Left hindlimb (tissue), 1 donor: ENCODE measurements at places on chromosomes 1 and 21.

- no peak for DNase-seq
Observed at GRCh38 chr1:229147072-229147471, 123.8 kb upstream of the RAB4A start.

DNA sequence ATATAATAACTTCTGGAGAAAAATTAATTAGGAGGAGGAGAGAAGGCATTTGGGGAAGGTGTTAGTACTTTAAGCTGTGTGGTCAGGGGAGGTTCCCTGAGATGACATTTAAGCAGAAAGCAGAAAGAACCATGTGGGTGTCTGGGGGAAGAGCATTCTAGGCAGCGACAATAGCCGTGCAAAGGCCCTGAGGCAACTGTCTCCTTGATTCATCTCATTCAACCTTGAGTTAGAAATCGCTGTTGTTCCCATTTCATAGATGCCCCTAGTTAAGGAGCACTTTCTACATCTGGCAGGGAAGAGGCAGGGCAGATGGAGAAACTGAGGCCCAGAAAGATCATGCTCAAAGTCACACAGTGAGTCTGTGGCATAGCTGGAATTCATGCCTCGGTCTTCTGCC is 108.6 kb upstream of the RUNX3 start:
- no peak for DNase-seq

- DNase-seq: no peak
Observed at GRCh38 chr1:178960482-178961240, 65.0 kb upstream of the FAM20B start.

- DNase-seq: no peak
Observed at GRCh38 chr1:214389734-214390133, 108.8 kb downstream of the SMYD2 start.

- peak; percentile 30 for DNase-seq
Observed at GRCh38 chr1:32877211-32878110, 6.7 kb upstream of the FNDC5 start.

GRCh38 chr1:168057921-168058320 is 78.8 kb downstream of the GPR161 start:
- DNase-seq: no peak

DNA sequence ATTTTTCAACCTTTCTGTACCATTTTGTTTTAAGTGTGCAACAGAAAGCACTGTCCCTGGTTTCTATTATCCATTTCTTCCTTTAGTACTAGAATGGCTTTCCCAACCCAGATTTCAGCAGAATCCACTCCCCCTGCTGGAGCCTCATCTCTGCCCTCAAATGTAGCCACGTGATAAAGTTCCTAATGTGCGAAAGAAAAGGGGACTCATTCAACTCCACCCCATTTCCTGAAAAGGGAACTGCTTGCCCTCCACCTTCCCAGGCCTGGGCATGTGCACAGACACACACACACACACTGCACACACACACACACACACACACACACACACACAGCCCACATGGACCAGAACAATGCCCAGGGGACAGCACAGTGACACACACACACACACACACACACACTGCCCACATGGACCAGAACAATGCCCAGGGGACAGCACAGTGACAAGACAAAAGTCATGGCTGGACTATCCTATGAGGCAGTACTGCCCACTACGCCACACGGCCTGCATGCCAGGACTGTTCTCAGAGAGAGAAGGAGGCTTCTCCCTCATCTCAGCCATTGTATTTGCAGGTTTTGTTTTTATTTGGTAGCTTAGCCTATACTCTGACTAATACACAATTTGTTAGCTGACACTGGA is 33.2 kb downstream of the PACC1 start:
- no peak for DNase-seq

DNA sequence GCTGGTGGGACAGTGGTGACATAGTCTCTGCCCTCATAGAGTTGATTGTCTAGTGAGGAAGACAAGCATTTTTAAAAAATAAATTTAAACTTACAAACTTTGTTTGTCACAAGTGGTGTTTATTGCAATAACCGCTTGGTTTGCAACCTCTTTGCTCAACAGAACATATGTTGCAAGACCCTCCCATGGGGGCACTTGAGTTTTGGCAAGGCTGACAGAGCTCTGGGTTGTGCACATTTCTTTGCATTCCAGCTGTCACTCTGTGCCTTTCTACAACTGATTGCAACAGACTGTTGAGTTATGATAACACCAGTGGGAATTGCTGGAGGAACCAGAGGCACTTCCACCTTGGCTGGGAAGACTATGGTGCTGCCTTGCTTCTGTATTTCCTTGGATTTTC is 58.4 kb downstream of the LAMC2 start:
- peak; percentile 71 for DNase-seq

GRCh38 chr1:18056545-18056944 is 51.1 kb upstream of the IGSF21 start:
- no peak for DNase-seq

DNA sequence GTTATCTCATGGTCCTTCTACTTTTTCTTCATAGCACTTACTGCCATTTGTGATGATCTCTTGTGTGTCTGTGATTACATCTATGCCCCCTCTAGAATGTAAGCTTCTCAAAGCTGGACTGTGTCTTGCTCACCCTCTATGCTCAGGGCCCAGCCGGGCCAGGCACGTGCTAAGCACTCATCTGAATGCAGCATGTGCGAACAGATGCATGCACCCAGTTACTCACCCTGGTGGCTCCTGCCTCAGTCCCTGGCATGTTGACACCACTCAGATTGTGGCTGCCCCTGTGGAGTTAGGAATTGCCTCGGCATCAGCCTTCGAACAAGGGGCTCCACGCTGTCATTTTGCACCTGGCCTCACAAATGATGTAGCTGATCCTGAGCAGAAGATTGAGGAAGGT is 19.6 kb upstream of the PABPC4 start:
- DNase-seq: no peak

DNA sequence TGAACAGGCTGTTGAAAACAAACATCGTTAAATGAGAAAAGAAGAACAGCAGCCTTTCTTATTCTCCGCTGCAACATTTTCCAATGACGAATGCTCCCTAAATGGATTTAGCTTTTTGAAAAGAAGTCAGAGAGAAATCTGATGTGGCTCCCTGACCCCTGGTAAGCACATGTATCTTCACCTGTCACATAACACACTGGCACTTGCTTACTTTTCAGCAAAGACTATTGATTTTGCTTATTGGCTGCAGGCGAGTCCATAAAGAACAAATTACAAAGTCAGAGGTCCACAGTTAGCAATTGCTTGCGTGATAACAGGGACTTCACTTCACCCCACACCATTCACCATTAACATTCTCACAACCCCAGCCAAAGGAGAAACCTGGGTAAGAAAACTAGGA is 362.8 kb downstream of the GPATCH2 start:
- DNase-seq: no peak

- no peak for DNase-seq
Observed at GRCh38 chr1:205396967-205397616, 24.8 kb downstream of the LEMD1 start.

- DNase-seq: no peak
Observed at GRCh38 chr1:109796484-109797302, 33.0 kb upstream of the EPS8L3 start.

DNA sequence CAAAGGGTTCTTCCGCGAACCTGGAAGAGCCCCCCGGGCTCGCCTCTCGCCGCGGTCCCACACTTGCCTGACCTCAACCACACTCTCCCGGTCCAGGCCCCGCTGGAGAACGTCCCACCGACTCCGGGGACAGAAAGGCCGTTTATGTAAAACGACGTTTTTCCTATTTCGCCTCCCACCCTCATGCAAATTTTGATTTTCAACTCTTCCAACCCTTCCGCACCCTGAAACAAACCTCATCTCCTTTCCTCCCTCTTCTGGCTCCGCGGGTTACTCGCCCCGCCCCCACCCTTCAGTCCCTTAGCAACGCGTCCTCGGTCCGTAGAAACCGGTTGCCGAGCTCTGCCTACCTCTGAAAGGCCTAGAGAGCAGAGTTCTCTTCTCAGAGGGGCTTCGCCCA is at the start of gene C1orf141:
C1orf141 (minus strand) TSS at position 276 of the 400 bp plus-strand sequence. CDS start 7,730 bp downstream, outside the sequence.
- DNase-seq: peak; percentile 45

DNA sequence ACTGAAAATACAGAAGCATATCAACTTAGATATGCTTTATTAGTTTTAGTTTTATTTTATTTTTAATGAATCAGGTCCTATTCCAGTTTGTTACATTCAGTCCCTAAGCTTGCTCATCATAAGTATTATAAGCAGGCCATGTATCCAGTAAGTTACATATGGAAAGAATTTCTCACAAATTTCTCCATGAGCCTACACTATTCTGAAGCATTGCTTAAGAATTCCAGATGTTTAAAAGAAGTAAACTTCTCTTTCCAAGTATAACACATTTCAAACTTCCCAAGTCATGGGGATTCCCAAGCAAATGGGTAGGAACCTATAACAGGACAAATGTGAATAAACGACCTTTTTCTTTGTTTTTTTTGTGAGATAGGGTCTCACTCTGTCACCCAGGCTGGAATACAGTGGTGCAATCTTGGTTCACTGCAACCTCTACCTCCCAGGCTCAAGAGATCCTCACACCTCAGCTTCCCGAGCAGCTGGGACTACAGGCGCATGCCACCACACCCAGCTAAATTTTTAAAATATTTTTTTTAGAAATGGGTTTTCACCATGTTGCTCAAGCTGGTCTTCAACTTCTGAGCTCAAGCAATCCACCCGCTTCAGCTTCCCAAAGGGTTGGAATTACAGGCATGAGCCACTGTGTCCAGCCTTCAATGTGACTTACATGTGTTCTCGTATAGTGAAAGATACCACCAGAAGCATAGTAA is 39.0 kb downstream of the ST7L start:
- DNase-seq: no peak

DNA sequence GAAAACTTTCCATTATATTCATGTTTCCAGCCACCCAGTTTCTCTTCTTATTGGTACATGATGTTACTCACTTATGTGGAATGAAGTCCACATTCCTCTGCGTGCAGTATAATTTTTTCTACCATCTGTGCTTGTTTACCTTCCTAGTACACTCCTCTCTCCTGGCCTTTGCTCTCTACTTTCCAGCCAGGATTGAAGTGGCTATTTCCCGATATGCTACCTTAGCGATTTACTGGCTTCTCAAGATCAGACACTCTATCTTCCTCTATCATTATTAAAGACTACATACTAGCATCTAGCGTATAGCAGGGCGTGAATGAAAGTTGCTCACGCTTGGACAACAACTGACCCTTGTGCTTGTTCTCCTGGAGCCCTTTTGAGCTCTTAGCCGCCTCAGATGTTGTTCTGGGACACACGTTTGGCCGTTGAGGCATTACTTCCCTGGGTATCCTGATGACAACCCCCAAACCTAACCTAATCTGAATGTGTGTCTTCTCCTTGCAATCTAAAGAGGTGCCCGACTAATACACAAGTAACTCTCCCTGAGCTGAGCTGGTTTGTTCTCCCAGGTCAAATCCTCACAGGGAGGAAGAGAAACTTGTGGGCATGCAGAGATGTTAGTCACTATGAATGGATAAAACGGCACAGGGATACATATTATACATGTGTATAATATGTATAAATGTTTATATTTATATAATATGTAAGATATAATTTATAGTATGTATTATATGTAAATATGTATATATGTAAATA is 13.4 kb upstream of the MTARC2 start:
- no peak for DNase-seq

GRCh38 chr1:83715550-83715949 is 283.4 kb downstream of the TTLL7 start:
- DNase-seq: no peak

- no peak for DNase-seq
Observed at GRCh38 chr1:43442756-43443155, 11.0 kb downstream of the HYI start.

DNA sequence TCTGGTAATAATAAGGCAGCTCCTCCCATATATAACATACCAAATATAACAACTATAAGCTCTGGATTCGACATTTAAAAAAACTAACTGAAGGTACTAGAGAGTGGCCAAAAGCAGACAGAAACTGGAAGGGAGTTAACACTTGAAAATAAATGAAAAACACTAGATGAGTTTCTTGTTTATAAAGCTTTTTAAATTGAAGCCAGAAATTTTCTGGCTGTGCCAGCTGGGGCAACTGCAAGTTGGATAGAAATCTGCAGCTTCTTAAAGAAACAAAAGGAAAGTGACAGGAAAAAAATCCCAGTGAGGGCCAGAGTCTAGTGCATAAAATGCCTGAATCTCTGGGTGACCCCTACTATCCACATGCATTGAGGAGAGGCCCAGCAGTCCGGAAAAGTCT is 432.7 kb downstream of the SMYD3 start:
- no peak for DNase-seq

DNA sequence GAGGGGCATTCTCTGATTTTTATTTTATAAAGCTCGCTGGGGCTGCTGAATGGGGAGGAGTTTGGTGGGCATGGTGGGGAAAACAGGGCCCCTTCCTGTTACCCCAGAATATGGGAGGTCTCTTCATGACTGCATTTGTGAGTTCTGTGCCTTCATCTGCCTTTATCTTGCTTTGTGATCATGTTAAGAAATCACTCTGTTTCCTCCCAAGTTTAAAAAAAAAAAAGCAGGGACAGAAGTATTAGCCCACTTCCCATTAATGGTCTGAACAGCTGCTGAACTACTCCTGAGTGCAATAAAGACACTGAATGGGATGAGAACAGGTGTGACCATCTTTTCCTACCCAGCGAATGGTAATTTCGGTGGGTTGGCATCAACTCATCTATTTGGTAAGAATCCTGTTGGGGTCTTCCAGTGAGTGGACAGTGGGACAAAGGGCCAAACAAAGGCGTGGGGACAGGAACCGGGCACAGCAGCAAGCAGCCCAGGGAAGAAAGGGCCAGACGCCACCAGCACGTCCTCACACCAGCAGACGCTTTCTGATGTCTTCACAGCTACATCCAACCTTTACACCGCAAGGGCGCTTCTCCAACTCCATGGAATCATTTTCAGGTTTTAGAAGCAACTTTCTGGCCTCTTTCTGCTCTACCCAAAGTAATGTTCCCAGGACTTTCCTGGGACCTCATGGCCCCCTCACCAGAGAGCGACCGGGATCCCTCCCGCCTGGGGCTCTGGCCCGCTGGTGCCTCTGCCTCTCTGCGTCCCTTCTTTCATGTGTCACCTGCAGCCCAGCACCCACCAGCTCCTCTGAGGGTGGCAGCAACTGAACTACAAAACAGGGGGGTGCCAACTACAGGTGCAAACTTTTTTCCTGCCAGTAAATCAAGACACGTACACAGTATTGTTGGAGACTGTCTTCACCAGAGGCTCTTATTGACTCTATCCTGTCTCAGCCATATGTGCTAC is 160.2 kb downstream of the ADSS2 start:
- no peak for DNase-seq

DNA sequence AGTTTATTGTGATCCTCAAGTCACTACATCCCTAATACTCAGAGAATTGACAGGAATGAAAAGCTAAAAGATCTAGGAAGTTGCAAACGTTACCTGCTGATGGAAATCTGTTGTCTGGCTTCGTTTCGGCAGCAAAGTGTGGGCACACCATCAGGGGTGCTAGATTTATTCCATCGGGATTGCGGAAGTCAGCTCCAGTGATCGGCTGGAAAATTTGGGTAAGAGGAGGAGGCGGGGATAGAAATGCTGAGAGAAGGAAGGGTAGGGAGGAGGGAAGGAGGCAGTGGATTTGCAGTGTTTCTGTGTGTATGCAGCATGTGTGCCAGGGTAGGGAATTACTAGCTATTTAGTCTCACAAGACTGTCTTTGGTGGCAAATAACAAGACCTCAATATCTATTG is at the start of gene CTSK:
CTSK (minus strand) TSS at position 140 of the 400 bp plus-strand sequence. CDS start 1,455 bp downstream, outside the sequence.
- peak; percentile 46 for DNase-seq
